Stimulated activated CD4-positive, alpha-beta T cell treated with anti-CD3 and anti-CD28 coated beads, Interleukin-12 subunit alpha, Interleukin-12 subunit beta, amount 100 ng/mL, for 4 hours (primary cell): ENCODE measurements at places on chromosomes 6 and 20.
A peak's percentile ranks its signal among the peaks of the same experiment; 100 is the strongest.

GRCh38 chr20:41408156-41408794, 41.7 kb upstream of the EMILIN3 start:
- no peak for DNase-seq

DNA sequence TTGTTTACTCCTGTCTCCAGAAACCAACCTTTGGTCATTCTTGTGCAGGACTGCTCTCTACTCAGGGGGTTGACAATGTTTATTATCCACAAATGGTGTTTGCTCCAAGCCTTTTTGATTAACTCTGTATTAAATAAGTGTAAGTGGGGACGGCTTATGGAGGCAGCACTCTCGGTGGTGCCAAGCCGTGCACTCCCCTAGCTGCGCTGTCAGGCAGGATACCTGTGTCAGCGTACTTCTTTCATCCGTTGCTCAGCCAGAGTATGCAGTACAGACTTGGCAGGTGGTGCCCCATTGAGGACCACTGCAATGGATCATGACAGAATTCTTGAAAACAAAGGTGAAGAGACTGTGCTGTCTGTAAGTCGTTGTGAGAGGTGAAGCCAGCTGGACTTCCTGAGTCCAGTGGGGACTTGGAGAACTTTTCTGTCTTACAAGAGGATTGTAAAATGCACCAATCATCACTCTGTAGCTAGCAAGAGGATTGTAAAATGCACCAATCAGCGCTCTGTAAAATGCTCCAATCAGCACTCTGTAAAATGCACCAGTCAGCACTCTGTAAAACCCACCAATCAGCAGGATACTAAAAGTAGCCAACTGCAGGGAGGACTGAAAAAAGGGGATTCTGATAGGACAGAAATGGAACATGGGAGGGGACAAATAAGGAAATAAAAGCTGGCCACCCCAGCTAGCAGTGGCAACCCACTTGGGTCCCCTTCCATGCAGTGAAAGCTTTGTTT, 480.0 kb downstream of the MEI4 start:
- no peak for DNase-seq

- DNase-seq: no peak
Observed at GRCh38 chr6:63677282-63677681, 41.7 kb downstream of the PHF3 start.

GRCh38 chr6:63940056-63940455, 304.5 kb downstream of the PHF3 start:
- no peak for DNase-seq

- DNase-seq: no peak
Observed at GRCh38 chr20:31811796-31812728, 7.1 kb upstream of the MYLK2 start.

GRCh38 chr20:62651285-62652021, 9.2 kb downstream of the SLCO4A1 start:
- peak; percentile 58 for DNase-seq

DNA sequence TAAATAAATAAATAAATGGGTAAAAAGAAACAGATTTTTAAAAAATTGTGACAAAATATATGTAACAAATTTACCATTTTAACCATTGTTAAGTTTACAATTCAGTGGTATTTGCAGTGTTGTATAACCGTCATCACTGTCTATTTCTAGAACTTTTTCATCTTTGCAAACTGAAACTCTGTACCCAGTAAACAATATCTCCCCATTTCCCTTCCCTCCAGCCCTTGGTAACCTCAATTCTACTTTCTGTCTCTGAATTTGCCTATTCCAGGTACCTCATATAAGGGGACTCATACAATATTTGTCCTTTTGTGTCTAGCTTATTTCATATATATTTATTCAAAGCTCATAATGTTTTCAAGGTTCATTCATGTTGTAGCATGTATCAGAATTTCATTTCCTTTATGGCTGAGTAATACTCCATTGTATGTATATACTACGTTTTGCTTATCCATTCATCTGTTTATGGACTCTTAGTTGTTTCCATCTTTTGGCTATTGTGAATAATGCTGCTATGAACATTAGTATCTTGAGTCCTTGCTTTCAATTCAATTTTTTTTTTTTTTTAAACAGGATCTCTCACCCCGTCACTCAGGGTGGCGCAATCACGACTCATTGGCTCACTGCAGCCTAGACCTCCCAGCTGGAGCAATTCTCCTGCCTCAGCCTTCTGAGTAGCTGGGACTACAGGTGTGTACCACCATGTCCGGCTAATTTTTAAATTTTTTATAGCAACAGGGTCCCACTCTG, 8.9 kb downstream of the MANBAL start:
- DNase-seq: no peak

- no peak for DNase-seq
Observed at GRCh38 chr6:116330511-116330910, 40.2 kb upstream of the DSE start.

- no peak for DNase-seq
Observed at GRCh38 chr20:58064411-58065010, 163.9 kb downstream of the ANKRD60 start.

DNA sequence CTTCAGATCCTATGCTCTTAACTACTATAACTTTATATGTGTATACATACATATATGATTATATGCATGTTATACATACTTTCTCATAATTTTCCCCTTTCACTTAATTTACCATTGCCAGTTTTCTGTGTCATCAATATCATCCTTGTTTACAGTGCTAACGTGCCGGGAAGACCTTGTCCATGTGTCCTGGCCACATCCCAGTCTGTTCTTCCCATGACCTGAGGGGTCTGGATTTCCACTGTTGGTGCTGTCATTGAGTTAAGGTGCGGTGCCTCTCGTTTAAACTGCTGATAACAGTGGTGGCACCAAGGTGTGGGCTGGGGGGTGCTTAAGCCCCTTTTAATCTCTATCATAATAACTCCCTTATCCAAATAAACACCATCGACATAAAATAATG, 8.5 kb upstream of the SDCBP2 start:
- no peak for DNase-seq

DNA sequence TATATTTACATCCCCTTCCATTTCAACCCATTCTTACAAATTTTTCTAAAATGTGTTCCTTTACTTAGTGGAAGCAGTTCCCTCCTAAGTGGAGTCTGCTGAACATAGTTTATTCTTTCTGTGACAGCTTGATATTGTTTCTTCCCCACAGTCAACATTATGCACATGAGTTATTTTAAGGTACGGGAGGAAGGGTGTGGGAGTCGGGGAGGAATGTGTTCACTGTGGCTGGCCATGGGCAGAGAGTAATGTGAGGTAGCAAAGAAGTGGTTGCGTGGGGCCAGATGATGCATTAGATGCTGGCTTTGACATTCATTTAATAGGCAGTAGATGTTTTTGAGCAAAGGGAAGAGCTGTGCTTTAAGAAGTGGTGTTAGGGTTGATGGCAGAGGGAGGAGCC, 98.5 kb downstream of the ARMC2 start:
- no peak for DNase-seq

DNA sequence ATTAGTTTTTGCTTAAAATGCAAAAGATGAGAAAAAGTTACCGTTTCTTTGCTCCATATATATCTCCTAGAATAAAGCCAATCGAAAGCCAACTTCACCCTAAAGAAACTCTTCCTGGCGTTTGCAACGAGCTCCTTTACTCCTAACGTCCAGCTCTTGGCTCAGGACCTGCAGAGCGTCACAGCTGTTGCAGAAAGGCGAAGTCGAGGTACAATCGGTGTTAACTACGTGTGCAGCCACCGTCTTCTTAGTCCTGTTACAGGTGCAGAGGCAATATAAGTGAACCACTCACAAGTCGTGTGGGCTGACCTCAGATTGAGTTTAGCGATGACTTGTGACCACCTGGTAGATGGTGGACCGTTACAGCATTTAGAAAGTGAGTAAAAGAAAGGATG, 113.1 kb downstream of the TRIM27 start:
- no peak for DNase-seq

GRCh38 chr6:52393780-52394179, 26.4 kb upstream of the EFHC1 start:
- DNase-seq: no peak

DNA sequence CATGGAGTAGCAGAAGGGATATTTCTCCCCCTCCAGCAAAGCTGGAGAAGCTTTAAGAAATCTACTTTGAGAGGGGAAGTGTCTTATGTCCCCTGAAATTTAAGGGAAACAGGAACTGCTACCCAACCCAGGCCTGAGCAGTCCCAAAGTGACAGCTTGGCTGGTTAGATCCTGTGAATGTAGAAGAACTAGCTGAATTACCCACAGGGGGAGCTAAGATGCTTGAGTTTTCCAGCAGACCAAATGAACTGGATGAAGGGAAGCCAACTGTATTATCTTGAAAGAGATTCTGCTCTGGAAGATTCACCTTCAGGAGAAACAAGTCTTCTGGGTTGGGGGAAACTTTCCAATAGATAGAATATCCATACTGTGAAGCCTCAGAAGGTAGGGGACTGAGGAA, 303.3 kb upstream of the MMS22L start:
- DNase-seq: no peak

- no peak for DNase-seq
Observed at GRCh38 chr20:15252304-15252703, 914.9 kb upstream of the FLRT3 start.

DNA sequence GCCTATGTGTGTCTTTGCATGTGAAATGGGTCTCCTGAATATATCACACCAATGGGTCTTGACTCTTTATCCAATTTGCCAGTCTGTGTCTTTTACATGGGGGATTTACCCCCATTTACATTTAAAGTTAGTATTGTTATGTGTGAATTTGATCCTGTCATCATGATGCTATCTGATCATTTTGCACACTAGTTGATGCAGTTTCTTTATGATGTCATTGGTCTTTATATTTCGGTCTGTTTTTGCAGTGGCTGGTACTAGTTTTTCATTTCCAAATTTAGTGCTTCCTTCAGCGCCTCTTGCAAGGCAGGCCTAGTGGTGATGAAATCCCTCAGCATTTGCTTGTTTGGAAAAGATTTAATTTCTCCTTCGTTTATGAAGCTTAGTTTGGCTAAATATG, 555.2 kb upstream of the BTBD3 start:
- DNase-seq: no peak

- DNase-seq: no peak
Observed at GRCh38 chr6:170089963-170090362, 200.9 kb downstream of the DLL1 start.

DNA sequence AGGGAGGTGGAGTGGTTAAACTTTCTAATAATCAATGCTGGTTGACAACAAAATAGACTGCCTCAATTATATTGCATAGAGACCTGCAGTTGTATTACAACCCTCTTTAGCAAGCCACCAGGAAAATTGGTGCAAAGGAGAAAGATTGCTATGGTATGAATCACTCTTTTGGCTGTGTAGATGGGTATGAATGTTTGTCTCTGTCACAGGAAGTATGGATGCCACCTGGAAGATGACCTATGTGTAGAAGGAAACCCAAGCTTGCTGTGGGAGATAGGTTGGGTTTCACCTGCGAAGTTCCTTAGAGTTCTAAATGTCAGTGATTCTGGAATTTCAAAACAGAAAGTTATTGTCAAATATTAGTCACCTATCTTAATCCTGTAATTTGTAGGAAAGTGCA, 134.6 kb downstream of the SOBP start:
- no peak for DNase-seq

GRCh38 chr20:63418617-63419016, 53.8 kb downstream of the KCNQ2 start:
- no peak for DNase-seq

DNA sequence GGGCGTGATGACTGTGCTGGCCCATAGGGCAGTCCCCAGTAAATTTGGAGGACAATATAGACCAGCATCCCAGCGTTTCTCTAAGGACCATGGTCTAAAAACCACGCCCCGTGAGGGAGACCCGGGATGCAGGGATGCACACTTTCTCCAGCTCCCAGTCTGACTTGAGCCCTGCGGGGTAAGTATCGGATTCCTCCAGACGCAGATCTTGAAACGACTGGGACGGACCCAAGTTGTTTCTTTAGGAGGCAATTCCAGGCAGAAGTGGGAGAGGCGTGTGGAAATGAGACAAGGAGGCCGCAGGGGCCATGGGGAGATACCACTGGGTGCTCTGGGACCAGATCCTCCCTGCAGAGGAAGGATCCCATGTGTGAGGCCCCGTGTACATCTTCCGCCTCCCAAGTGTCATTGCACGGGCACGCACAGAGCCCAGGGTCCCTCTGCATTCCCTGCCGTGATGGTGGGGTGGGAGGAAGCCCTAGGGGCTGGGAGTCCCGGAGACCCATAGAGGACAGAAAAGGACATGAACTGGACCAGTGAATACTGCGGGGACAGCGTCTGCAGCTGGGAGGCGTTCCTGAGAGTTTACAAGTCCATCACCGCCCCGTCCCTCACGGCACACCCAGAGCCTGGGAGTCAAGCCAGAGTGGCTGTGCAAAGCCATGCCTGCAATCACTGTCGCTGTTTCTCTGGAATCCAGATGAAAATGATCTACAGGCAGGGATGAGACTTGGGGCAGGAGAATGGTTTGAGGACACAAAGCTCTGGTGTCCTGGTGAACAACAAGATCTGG, 522.9 kb downstream of the CDH26 start:
- DNase-seq: no peak

GRCh38 chr6:165439928-165440554, 130.6 kb upstream of the C6orf118 start:
- no peak for DNase-seq

- DNase-seq: no peak
Observed at GRCh38 chr20:58749098-58749769, 56.6 kb downstream of the NPEPL1 start.
